Activated T-cell treated with anti-CD3 and anti-CD28 coated beads, Interleukin-2, amount 50 U/mL, for 48 hours (primary cell): ENCODE measurements at places on chromosomes 5 and 9.

- DNase-seq: peak; percentile 71
Observed at GRCh38 chr5:963673-964531, 44.7 kb upstream of the NKD2 start.

GRCh38 chr5:89300426-89300970, 417.5 kb upstream of the MEF2C start:
- no peak for DNase-seq

GRCh38 chr9:23750808-23751207, 75.2 kb downstream of the ELAVL2 start:
- DNase-seq: no peak

GRCh38 chr5:134584662-134585061, 48.0 kb downstream of the SAR1B start:
- DNase-seq: no peak

DNA sequence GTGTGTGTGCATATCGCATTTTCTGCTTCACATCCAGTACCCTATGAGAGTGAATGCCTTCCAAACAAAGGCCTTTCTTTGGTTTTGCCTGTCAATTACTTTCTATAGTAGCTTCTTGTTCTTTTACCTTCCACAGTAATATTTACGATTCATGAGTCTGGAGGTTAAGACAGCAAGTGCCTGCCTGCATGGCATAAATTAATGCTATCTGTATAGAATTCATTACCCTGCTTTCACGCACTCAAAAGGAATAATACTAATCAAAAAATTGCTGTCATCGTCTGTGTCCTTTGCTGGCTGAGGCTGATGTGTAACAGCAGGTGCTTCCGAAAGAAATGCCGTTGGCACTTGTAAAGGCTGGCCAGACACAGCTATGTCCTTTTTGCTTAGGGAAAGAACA, 1304.4 kb upstream of the CDH6 start:
- no peak for DNase-seq
